ENCODE measurements at places on chromosomes 3 and 15.
A peak's percentile ranks its signal among the peaks of the same experiment; 100 is the strongest.

GRCh38 chr3:126358816-126359181, 1.6 kb upstream of the KLF15 start:
- DNase-seq = peak; percentile 2

GRCh38 chr3:32583708-32584107, 13.1 kb upstream of the DYNC1LI1 start:
- no peak for DNase-seq

DNA sequence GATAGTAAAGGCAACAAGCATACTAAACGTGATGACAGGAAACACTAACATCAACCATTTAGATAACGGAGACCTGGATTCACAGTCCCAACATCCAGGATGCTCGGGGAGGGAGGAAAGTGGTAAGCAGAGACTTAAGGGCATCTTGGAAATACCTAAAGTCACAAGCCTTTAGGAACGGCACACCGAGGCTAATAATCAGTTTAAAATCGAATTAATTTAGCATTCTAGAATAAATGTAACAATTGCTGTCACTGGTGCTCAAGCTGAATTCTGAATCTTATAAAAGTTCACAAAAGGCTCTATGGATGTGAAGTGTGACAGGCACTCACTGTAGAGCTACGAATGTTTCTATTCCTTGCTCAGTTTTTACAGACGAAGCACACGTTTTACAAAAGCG, 1.3 kb downstream of the CD47 start:
- no peak for DNase-seq

GRCh38 chr3:191306428-191306827, 22.8 kb upstream of the CCDC50 start:
- no peak for DNase-seq

GRCh38 chr15:70480196-70480856, 283.0 kb downstream of the UACA start:
- DNase-seq = no peak

DNA sequence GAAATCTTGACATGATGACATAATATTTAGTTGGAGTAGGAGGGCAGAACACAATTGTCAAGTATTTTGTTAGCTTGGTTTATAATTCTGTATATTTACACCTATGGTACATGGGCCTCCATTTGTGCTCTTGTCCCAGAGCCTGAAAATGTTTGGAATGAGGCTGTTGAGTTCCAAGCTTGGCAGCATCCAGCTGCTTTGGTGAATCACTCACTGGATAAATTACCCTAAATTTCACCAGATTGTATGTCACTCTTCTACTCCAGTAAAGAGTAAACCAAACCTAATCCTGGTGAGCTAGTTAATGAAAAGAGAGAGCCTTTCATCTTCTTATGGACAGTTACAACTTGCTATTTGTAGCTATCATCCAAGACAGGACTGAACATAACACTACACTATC, 928.7 kb downstream of the DIPK2A start:
- DNase-seq = no peak

DNA sequence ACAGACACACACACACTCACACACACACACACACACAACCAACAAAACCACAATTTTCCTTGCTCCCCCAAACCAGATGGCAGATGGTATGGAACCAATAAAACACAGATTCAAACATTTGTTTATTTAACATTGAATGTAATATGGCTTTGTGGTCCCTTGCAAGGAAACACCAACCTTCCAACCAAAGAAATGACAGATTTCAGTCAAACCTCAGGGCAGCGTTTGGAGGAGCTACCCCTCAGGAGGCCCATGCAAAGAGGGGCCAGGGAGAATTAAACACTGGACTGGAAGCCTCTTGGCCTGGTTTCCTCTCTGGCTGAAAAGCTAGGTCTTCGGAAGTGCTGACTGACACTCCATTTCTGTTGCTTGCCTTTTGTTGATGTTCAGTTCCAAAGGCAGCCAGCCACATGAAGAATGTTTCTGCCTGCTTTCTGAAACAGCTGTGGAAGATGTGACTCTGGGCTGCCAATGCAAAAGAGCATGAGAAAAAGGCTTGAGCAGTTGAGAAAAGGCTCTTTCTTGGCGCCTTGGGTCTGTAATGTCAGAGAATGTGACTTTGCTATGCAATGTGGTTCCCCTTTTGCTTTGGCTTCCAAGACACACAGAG, 296.1 kb downstream of the RPLP1 start:
- no peak for DNase-seq

DNA sequence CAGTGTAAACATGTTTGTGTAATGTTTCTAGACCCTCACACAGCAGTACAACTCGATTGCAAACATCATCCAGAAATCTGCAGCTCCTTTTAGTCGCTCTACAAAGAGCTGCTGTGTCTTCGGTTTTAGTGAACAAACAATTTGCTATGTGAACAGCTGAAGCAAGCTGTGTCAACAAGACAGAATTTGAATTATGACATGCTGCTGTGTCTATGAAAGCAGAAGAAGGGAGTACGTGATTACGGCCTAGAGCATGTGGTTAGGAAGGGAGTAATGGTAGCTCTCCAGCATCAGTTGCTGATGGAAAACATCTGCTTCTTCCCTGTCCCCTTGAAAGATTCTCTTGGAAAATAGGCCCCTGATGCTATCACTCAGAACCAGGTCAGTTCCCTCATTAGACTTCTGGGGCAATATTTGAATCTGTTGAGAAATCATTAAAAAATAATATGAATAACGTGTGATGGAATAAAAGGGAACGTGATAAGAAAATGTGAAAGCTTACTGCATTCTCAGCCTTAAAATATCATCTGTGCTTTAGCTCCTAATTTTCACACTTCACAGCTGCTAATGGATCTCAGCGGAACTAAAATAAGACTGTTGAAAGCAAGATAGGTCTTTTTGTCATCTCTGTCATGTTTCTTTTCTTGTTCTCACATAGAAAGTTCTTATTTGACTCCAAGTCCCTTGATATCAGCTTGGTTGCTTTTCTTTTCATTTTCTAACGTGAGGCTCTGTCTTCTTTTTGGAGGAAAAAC, 891.5 kb downstream of the ROBO2 start:
- no peak for DNase-seq

DNA sequence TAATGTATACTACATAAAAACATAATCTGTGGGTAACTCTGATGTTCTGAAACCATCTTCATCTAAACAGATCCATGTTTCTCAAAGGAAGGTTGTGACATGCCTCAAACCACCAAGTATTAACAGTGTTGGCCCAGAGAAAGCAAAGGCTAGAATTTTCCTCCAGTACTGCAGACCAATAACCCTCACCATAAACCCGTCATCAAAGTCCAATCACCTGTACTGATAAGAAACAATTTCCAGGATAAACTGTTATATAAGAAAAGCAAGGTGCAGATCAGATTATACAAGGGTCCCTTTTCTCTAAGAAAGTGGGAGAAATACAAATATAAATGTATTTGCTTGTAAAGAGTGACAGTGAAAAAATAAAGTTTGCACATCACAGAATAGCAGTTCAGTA, 32.3 kb downstream of the TBC1D2B start:
- no peak for DNase-seq

DNA sequence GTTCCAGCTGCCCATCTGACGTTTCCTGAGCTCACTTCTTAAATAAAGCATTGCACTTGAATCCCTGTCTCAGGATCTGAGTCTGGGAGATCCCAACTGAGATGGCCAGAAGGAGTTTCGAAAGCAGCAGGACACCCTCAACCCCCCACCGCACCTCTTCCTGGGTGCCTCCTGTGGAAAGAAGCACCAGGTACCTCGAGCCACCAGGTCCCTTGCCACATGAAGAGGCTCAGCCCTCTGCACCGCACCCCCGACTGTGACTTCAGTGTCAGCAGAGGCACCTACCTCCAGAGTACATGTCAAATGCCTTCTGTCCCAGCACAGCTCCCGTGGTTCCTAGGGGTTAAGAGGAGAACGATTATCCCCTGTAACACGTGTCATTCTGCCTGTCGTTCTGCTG, 26.7 kb downstream of the FAM3D start:
- DNase-seq = no peak

GRCh38 chr15:73928971-73929627, 2.8 kb downstream of the LOXL1 start:
- DNase-seq = no peak
